ENCODE measurements at places on chromosomes 6 and 20.

DNA sequence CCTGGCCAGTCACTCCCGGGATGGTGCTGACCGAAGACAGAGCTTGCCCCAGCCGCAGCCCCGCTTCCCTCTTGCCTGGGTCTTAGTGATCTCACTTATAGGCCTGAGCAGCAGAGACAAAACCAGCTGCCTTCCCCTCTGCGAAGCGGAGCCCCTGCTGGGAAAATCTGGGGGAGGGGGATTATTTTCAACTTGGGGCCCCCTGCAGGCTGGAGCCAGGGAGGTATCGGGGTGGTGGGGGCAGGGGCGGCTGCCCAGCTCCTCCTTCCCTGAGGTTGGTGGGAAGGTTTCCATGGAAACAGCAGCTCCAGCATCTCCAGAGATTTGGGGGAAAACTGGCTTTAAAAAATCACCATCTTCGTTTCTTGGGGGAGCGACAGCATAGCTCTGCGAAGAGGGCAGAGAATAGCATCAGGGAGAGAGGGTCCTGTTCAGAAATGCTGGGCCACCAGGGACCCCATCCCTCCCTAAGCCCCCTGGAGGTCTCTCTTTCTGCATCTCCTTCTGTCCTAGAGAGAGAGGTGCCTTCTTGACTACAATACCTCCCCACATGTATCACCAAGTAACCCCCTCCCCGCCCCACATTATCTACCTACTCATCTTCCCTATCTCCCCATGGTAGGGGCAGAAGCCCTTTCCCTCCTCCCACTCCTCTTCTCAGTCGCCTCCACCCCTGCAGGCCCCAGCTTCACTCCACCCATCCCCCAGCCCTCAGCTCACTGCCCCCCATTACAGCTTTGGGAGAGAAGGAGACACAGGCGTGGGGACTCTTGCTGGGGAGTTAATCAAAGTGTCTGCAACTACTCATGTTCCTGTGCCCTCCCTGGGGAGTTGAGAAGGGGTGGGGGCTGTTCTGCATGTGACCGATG lies 88.4 kb upstream of the CCDC167 start:
- no peak for DNase-seq
- no peak overlapping the region for H3K4me3 ChIP-seq
- peaks cover 6% of the 10 kb centered on the region for H3K27me3 ChIP-seq

GRCh38 chr6:45956663-45957062 lies 59.0 kb downstream of the CLIC5 start:
- no peak overlapping the region for H3K4me3 ChIP-seq
- peaks cover 5% of the 10 kb centered on the region for H3K27me3 ChIP-seq
- no peaks in the 10 kb centered on the region for H3K36me3 ChIP-seq
- no peaks in the 10 kb centered on the region for H3K4me1 ChIP-seq
- no peak for DNase-seq
- H3K27ac ChIP-seq = no peak overlapping the region

- peaks cover 18% of the 10 kb centered on the region for H3K27me3 ChIP-seq
- no peak overlapping the region for H3K4me3 ChIP-seq
- no peaks in the 10 kb centered on the region for H3K36me3 ChIP-seq
- H3K27ac ChIP-seq = no peak overlapping the region
- no peak for DNase-seq
Measured at GRCh38 chr6:27568226-27568897, 95.5 kb upstream of the ZNF184 start.

DNA sequence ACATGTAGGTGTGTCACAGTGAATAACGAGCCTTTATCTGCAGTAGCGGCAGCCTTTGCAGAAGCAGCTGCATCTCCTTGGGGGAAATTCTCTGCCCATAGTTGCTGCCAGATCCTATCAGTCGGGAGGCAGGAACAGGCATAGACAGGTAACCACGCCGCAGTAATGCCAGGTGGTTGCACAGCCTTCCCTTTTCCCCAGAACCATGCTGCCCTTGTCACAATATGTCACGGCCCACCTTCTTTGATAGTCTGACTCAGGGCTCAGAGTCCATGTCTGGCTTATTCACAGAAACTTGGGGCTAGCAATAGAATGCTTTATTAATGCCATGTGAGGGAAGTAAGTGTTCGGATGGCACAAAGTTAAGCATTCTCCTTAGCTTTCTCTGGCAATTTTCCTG lies 76.6 kb downstream of the F13A1 start:
- no peaks in the 10 kb centered on the region for H3K36me3 ChIP-seq
- no peaks in the 10 kb centered on the region for H3K27me3 ChIP-seq
- no peak overlapping the region for H3K4me3 ChIP-seq
- no peak overlapping the region for H3K27ac ChIP-seq

- peak overlapping the region; percentile 91 for H3K27ac ChIP-seq
- H3K27me3 ChIP-seq = no peaks in the 10 kb centered on the region
- H3K36me3 ChIP-seq = no peaks in the 10 kb centered on the region
- no peak for DNase-seq
Measured at GRCh38 chr6:26215585-26216358, 128.5 kb downstream of the HFE start.

DNA sequence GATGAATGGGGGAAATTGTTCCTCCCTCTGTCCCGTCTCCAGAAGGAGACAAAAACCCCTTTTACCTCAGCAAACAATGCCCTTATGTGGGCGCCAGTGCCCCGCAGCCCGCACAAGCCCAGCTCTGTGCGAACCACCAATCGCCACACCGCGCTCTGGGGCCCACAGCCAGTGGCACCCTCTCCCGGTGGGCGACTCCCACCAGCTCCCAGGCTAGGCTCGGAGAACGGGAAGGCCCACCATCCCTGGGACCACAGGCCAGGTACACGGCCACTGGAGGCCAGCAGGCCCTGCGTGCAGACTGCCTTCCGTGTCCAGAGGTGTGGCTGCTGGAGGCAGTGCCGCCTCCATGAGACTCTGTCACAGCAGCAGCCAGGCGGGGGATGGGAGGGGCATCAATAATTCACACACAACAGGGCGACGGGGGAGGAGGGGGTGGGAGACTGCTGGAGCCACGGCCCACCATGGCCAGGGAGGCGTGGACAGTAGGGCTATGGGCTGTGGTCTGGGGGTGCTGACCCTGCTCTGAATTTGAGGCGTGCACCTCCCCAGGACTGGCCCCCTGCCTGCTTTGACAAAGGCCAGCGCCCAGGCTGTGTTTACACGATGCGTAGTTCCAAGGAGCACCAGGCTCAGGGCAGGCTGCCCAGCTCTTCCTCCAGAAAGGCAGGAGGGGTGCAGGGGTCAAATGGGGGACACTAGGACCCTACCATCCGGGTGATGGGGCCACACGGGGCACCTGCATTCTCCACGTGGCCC lies 105.7 kb downstream of the ASXL1 start:
- peaks cover 3% of the 10 kb centered on the region for H3K36me3 ChIP-seq
- H3K4me3 ChIP-seq = no peak overlapping the region
- no peak for DNase-seq
- peaks cover 40% of the 10 kb centered on the region for H3K4me1 ChIP-seq
- H3K27me3 ChIP-seq = no peaks in the 10 kb centered on the region

- DNase-seq = no peak
- no peak overlapping the region for H3K27ac ChIP-seq
- peaks cover 3% of the 10 kb centered on the region for H3K4me1 ChIP-seq
- H3K27me3 ChIP-seq = no peaks in the 10 kb centered on the region
Measured at GRCh38 chr6:36612101-36612625, 18.0 kb downstream of the SRSF3 start.

GRCh38 chr6:37793067-37793466 lies 26.5 kb upstream of the ZFAND3 start:
- H3K27ac ChIP-seq = no peak overlapping the region
- H3K4me3 ChIP-seq = no peak overlapping the region
- DNase-seq = no peak
- H3K27me3 ChIP-seq = no peaks in the 10 kb centered on the region

GRCh38 chr6:127297502-127298070 lies 30.9 kb downstream of the RNF146 start:
- no peak overlapping the region for H3K4me3 ChIP-seq
- no peak overlapping the region for H3K27ac ChIP-seq
- peaks cover 19% of the 10 kb centered on the region for H3K4me1 ChIP-seq
- no peaks in the 10 kb centered on the region for H3K27me3 ChIP-seq
- H3K36me3 ChIP-seq = peaks cover 5% of the 10 kb centered on the region

DNA sequence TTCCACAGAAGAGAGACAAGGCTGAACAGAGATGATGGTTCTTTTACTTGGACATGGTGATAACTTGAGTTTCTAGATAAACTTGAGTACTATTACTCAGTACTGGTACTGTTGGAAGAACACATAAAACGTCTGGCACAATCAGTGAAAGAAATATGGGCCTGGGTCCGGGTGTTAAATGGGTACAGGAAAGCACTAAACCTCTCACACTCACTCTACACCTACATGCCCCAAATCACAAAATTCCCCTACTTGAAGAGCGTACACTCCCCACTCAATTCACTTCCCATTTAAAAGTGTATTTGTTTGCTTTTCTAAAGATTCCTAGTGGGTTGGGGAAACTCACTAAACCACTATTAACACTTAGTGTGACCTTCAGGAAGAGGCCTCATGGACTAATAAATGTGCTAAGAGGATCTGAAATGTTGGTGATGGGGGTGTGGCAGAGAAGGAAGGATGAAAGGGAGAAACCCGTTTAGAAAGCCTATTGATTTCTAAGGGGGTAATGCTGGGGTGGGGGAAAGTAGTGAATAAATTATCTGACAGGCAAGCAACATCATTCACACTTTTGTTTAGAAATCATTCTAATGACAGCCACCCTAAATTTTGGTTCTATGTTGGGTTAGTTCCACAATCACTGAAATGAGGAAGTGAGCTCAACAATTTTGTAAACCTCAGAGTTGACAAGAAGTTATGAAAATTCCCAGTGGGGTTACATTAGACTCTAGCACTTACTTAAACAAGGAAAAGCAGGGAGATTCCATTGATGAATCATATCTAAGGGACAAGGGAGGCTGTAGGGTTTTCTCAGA lies 222.6 kb upstream of the MARCKS start:
- DNase-seq = peak; percentile 79
- H3K36me3 ChIP-seq = no peaks in the 10 kb centered on the region
- H3K27me3 ChIP-seq = no peaks in the 10 kb centered on the region
- peak overlapping the region; percentile 2 for H3K27ac ChIP-seq

GRCh38 chr6:87718662-87719433 lies 16.8 kb upstream of the AKIRIN2 start:
- peaks cover 24% of the 10 kb centered on the region for H3K4me1 ChIP-seq
- H3K27ac ChIP-seq = no peak overlapping the region
- no peak for DNase-seq
- no peaks in the 10 kb centered on the region for H3K27me3 ChIP-seq
- H3K4me3 ChIP-seq = no peak overlapping the region

- no peak overlapping the region for H3K27ac ChIP-seq
- DNase-seq = no peak
- no peaks in the 10 kb centered on the region for H3K27me3 ChIP-seq
- no peaks in the 10 kb centered on the region for H3K36me3 ChIP-seq
- no peak overlapping the region for H3K4me3 ChIP-seq
- H3K4me1 ChIP-seq = no peaks in the 10 kb centered on the region
Measured at GRCh38 chr20:32875673-32876072, 16.9 kb downstream of the EFCAB8 start.

GRCh38 chr6:87848616-87849015 lies 146.6 kb upstream of the AKIRIN2 start:
- H3K36me3 ChIP-seq = no peaks in the 10 kb centered on the region
- no peak overlapping the region for H3K27ac ChIP-seq
- H3K4me1 ChIP-seq = no peaks in the 10 kb centered on the region
- DNase-seq = no peak
- H3K4me3 ChIP-seq = no peak overlapping the region
- H3K27me3 ChIP-seq = no peaks in the 10 kb centered on the region

DNA sequence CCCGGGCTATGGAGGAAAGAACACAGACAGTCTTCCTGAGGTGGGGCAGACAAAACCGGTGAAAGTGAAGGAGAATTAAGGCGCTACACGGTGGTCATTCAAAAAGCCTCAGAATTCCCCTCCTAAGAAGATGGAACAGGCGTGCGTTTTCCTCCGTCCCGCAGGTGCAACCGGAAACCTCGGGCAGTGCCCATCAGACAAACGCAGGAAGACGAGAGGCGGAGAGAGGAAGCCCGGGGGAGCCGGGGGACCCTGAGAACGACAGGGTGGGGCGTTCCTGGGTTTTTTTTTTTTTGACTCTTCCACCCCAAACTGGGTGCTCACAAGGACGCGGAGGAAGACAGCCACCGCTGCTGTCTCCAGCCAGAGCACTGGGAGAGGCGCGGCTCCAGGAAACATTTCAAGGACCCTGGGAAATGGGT lies 25.4 kb downstream of the TTLL2 start:
- H3K27ac ChIP-seq = no peak overlapping the region
- DNase-seq = no peak
- peaks cover 10% of the 10 kb centered on the region for H3K4me1 ChIP-seq
- H3K4me3 ChIP-seq = no peak overlapping the region
- H3K27me3 ChIP-seq = peaks cover 12% of the 10 kb centered on the region

DNA sequence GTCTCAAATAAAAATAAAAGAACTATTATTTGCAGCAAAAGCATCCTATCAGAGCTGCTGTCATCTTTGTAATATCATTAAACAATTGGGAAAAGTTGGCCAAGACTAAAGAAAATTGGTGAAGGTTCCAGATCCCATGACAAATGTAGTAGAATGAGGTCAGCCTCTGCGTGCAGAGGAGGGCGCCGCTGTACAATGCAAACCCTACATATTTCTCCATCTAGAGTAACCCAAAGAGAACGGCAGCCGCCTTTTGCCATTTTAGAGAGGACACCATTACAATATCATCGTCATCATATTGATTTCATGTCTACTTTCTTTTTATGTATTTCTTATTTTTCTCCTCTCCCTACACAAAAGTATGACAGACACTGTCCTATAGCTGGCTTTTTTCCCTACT lies 59.5 kb downstream of the ZMYND8 start:
- no peak overlapping the region for H3K4me3 ChIP-seq
- no peak overlapping the region for H3K27ac ChIP-seq
- H3K27me3 ChIP-seq = no peaks in the 10 kb centered on the region
- peaks cover 9% of the 10 kb centered on the region for H3K4me1 ChIP-seq
